Renal cortical epithelial cell (primary cell): ENCODE measurements at places on chromosomes 6 and 20.
A peak's percentile ranks its signal among the peaks of the same experiment; 100 is the strongest.

GRCh38 chr20:49909499-49910339 lies 5.6 kb downstream of the SPATA2 start:
- no peak for DNase-seq

- no peak for DNase-seq
Measured at GRCh38 chr6:108727966-108728730, 120.1 kb upstream of the ARMC2 start.

DNA sequence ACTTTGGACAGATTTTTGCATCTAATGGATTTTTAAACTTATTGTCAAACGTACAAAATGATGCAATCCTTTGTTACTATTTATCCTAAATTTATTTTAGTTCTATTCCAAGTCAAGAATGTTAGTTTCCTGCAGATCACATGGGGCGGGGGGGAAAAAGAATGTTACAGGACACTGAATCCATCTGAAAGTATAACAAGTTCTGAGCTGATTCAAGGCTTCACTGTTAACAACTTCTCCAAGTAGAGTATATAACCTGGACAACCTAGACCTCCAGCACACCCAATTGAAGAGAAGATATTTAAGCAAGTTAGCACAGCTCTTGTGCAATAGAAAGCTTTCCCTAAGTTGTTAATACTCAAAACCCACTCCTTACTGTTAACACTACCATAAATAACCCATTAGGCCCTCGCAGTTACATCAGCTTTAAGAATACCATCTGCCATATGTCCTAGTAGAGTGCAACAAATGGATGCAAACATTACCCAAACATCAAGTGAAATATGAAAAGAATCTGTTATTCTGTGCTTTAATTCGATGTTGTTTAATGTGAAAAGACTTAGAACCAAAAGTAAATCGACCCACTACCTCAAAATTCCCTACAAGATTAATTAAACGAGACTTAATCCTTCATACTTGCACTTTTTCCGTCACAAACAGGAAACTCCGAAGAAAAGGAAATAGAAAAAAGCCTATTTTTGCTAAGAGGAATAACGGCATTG lies 1.3 kb downstream of the SEC63 start:
- DNase-seq: peak; percentile 78

DNA sequence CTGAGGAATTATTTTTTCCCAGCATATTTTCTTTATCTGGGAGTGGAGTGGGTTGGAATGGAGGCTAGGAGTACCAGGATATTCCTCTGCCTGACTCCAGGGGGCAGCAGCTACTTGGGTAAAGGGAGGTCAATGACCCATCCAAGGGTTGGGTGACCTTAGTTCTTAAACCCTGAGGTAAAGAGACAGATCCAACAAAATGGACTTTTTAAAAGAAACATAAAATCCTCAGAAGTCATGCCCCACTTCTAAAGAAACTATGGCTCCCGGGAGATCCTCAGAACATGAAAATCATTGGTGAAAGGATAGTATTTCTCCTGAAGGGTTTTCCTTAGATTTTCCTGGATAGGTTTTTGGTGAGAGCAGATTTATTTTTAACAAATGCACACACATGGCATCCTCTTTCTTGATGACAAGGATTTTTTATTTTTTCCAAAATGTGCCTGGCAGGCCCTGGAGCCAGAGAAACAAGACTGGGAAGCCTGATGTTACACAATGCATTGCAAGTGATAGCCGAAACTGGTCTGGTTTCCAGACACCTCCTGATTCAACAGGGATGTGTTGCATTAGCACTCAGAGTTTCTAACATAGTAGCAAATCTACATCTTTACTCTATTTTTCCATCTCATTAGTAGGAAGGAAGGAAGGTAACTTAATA lies 240.9 kb upstream of the BTBD3 start:
- DNase-seq: peak; percentile 48
